ENCODE measurements at places on chromosomes 4 and X. TPM values are rescaled to one million over a fixed set of nuclear protein-coding genes. Genes with fewer than 3 reads are reported as not detected.

Gene ITGB1BP2
- 1.5 TPM for total RNA-seq

Gene SMIM10L2A
- total RNA-seq: under 0.01 TPM

Gene TENM3
- 68.4 TPM for total RNA-seq

Gene KCNIP4
- not detected for total RNA-seq

Gene PNMA5
- not detected for total RNA-seq

Gene TRIM75
- total RNA-seq: not detected

Gene PHOX2B
- not detected for total RNA-seq

Gene RADX
- total RNA-seq: 1.4 TPM

Gene CCSER1
- not detected for total RNA-seq

Gene TMPRSS11F
- not detected for total RNA-seq

Data from osteoblast (primary cell).